ENCODE measurements at places on chromosomes 5 and 9.

DNA sequence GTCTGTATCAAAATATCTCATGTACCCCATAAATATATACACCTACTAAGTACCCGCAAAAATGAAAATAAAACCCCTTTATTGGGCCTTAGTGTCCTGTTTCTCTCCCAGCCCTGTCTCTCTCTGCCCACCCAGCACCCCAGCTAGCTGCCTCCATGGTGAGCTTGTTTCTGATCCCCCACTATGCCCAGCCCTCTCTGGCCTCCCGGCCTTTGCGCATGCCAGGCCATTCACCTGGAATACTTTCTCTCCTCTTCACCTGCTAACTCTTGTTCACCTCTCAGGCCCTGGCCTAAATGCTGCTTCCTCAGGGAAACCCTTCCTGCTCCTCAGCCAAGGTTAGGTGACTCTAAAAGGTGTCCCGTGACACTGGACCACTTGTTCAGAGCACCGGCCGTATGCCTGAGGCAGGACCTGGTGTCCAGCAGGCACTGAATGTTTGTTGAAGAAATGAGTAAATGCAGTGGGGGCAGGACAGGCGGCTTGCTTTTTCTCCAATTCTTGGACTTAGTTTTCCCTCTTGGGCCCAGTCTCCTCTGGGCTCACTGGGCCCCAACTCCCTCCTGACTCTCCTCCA, 58.5 kb downstream of the PSD2 start:
- DNase-seq, result no peak

- DNase-seq, result no peak
These were observed 554 bp downstream of the SDHA start for GRCh38 chr5:218457-219291.

DNA sequence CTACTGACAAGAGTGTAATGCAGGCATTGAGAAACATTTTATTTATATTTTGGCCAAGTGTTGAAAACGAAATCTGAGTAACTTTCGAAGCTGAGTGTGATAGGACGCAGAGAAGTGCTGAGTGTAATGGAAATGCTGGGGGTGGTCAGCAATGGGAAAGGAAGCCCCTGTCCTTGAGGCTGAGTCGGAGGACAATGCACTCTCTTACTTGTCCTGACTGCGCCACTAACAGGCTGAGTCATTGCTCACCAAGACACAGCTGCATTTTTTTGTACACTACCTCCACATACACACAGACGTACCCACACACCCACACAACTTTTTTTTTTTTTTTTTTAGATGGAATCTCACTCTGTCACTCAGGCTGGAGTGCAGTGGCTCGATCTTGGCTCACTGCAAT, 637.7 kb downstream of the SLCO4C1 start:
- DNase-seq, result no peak

- no peak for DNase-seq
These were observed 4.2 kb upstream of the NRARP start for GRCh38 chr9:137306066-137306849.
